ENCODE measurements at places on chromosomes 16 and 17.

GRCh38 chr16:79601092-79601930 is 774 bp upstream of the MAF start:
- no peak for DNase-seq

GRCh38 chr17:8745586-8746500 is 1.2 kb upstream of the CCDC42 start:
- DNase-seq: peak; percentile 3

DNA sequence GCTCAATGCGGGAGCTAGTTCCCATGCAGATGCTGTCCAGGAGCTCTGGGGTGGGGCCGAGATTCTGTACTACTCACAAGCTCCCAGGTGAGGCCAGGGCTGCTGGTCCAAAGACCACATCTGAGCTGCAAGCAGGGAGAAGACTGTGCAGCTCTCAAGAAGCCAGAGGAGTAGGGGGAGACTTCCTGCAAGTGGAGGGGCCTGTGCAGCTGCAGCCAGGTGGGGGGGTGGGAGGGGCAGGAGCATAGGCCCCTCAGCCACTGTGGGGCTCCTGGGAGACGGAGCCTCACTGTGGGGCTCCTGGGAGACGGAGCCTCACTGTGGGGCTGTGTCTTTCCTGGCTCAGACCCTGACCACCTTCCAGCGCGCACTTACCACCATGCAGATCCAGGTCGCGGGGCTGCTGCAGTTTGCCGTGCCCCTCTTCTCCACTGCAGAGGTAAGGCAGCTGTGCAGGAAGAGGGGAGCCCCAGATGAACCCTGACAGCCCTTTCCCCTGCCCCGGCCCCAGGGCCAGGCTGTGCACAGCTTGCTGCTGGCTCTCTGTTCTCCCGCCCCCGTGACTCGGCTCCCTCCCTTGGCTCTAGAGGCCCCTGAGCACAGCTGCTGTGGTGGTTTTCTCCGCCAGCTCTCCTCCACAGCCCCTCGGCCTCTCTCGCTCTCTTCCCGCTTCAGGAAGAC is 24.3 kb upstream of the DNAI2 start:
- peak; percentile 27 for DNase-seq

DNA sequence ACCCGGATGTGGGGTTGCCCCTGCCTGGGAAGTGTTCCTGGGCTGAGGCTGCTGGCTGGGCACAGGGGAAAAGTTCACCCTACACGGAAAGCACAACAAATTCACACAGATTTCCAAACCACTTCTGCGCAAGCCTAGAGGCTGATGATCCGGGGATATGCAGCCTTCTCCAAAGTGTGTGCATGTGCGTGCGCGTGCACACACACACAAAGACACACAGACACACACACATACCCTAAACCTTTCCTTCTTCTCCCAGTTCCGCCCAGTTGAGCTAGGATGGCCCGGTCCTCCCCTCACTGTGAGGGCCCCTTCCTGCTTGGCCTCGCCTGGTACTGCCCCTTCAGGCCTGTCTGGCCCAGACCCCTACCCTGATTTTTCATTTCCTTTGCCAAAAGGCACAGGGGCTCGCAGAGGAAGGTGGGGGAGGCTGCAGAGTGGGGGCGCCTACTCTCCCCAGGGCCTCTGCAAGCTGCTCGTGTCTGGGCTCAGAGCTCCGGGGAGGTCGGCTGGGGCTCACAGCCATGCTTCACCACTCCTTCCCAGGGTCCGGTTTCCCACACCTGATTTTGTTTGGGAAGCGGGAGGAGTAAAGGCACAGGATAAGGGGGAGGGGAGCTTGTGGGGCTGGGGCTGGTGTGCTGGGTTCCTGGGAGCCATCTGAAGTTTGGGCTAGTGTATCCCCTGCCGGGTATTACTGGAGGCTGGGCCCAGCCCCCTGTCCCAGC is 144.7 kb downstream of the ENGASE start:
- DNase-seq: no peak

- DNase-seq: no peak
Measured at GRCh38 chr16:56087626-56088025, 103.7 kb upstream of the GNAO1 start.

DNA sequence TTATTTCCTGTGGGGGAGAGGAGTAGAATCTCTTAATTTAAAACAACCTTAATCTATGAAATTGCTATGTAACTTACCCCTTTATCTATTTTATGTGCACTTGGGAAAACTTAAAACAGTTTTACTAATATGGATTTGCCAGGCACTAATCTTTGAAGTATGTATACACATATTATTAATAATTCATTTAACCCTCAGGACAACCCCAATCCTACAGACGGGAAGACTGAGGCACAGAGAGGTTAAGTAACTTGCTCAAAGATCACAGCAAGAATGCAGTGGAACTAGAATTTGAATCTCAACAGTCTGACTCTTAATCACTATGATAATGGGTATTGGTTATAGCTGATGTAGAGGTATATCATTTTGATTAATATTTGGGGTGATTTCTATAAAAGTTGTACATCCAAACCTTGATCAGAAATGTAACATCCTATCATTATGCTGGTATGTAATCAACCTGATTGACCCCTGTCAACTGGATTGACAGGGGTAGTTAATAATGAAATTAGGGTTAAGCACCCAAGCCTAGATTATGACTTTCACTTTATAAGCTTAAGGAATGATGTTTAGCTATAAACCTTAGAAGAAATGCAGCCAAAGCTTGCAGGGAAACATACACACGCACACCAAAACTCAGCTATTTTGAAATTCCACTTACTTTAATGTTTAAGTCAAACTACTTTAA is 1.6 kb downstream of the MYO1D start:
- DNase-seq: no peak

- DNase-seq: no peak
Measured at GRCh38 chr17:48246612-48247011, 139.0 kb downstream of the SNX11 start.

DNA sequence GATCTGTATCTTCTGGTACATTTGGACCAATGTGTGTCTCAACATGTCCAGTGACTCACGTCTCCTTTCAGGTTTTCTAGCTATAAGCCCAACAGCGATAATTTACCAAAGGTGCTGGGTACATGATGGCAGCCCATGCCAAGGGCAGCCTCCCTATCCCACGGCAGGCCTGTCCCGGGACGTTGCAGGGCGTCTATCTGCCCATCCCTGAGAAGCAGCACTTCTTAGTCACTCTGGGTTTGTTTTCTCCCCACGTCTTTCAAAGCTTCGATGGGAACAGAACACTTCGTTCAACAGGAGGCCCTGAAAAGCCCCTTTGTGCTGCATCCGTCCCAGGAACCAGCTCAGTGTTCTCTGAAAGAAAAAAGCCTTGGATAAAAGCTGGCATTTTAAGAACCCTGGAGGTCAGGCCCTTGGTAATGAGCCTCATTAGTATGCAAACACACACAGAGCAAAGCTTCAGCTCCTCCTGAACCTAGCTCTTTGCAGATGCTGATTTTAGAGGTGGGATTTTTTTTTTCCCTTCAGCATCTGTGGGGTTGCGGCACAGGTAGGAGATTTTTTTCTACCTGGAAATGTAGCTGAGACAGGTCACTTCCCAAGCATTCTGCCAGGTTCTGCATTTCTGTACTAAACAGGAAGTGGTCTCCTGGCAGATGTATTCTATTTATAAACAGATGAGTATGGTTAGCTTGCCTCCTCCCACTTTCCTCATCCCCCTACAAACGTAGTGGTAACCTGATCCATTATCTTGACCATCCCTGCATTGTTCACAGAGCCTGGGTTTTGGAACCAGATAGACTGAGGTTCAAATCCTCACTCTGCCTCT is 17.5 kb upstream of the MT4 start:
- peak; percentile 71 for DNase-seq

GRCh38 chr17:27354491-27355081 is 60.7 kb downstream of the WSB1 start:
- DNase-seq: no peak

- no peak for DNase-seq
Measured at GRCh38 chr16:82011199-82011641, at the start of gene SDR42E1. Gene SDR42E1, minus strand, starts transcription at chr16:82011470. Its CDS starts 10,612 bp downstream, at chr16:82000858.

- DNase-seq: no peak
Measured at GRCh38 chr16:29148131-29148691, 163.4 kb downstream of the LAT start.

All from caudate nucleus (tissue), 63 donors.